ENCODE measurements at places on chromosomes 7 and 10. TPM values are rescaled to one million over a fixed set of nuclear protein-coding genes. Genes with fewer than 3 reads are reported as not detected.
A peak's percentile ranks its signal among the peaks of the same experiment; 100 is the strongest.

- no peak overlapping the region for H3K4me3 ChIP-seq
- DNase-seq: no peak
- H3K27ac ChIP-seq: no peak overlapping the region
- H3K4me1 ChIP-seq: peaks cover 15% of the 10 kb centered on the region
- no peaks in the 10 kb centered on the region for H3K27me3 ChIP-seq
These were observed 24.4 kb downstream of the IPMK start for GRCh38 chr10:58243269-58243668.

DNA sequence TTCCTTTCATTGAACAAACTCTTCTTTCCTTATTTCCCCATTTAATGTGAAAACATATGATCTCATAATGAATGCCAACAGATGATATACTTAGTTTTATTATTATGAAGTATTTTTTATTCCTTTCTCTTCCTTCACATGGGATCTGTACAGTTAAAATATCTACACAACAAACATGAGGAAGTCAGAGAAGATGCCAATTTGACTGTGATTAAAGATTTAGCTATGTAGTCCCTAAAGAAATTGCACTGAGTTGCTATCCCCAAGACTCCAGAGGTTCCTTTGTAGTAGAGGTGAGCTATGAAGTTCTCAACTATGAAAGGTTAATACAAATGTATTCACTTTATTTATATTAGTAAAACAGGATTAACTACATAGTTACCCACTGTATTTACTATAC lies 60.6 kb upstream of the LRRN3 start:
- DNase-seq: no peak
- H3K4me1 ChIP-seq: no peaks in the 10 kb centered on the region
- no peaks in the 10 kb centered on the region for H3K36me3 ChIP-seq
- no peak overlapping the region for H3K27ac ChIP-seq

DNA sequence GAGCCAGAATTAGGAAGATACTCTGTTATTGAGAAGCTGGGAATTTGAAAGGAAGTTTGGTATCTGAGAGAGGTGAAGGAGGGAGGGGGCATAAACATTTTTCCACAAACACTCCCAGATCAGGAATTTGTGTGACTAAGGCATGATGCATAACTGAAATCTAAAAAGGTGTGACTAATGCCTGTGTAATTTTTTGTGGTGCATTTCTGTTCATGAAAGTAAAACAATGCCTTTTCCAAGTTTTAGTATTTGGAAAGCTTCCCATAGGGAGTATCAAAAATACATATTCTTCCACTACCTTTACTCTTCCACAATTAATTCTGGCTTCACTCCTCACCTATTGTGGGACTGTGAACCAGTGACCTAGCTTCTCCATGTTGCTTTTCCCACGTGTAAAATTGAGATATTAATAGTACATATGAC lies 56.4 kb upstream of the CAV2 start:
- peak overlapping the region; percentile 97 for H3K27ac ChIP-seq
- DNase-seq: peak; percentile 97
- no peaks in the 10 kb centered on the region for H3K27me3 ChIP-seq

DNA sequence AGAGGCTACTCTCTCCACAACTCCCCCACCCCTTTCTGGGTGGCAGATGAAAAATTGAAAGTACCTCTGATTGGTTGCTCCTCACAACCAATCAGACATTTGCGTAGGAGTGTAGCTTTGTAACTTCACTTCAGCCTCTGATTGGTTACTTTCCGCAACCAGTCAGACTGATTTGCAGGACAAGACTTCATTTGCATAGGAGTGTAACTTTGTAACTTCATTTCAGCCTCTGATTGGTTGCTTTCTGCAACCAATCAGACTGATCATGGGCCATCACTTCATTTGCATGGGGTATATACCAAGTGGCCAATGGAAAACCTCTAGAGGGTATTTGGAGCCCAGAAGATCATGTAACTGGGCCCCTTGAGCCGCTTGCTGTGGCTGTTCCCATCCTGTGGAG lies 25.6 kb downstream of the CDNF start:
- no peaks in the 10 kb centered on the region for H3K4me1 ChIP-seq
- no peak overlapping the region for H3K4me3 ChIP-seq
- no peak overlapping the region for H3K27ac ChIP-seq
- DNase-seq: no peak
- H3K27me3 ChIP-seq: no peaks in the 10 kb centered on the region
- H3K36me3 ChIP-seq: no peaks in the 10 kb centered on the region

DNA sequence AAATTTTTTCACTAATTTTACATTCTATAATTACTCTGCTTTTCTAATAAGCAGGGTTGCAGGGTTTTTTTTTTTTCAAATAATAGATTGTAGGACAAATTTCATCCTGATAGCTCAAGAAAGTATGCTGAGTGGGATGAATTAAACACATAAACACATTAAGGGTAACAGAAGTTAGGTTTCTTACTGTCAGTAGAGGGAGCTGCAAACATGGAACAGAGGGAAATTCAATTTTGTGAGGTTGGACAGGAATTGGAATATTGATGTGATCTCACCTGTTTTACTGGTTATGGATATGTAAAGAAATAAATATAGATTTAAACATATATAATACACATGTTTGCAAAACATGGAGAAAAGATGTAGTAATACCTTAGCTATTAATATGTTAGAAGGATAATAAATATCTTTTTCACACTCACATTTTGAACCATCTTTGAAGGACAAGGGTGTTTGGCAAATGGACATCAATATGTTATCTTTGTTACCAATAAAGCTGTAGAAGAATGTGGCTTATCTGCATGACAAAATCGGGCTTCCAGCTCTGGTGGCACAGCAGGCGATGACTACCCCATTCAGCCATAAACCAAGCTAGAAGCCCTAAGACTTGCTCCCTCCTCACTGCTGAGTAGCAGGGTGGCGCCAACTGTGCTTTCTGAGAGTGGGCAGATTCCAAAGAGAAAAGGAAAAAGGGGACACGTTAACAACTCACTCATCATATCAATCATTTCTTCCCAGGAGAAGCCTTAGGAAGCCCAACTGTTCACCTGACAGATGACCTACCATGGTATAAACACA lies 1257.4 kb downstream of the GATA3 start:
- H3K27ac ChIP-seq: no peak overlapping the region
- DNase-seq: no peak
- no peak overlapping the region for H3K4me3 ChIP-seq
- H3K4me1 ChIP-seq: no peaks in the 10 kb centered on the region
- H3K36me3 ChIP-seq: no peaks in the 10 kb centered on the region

DNA sequence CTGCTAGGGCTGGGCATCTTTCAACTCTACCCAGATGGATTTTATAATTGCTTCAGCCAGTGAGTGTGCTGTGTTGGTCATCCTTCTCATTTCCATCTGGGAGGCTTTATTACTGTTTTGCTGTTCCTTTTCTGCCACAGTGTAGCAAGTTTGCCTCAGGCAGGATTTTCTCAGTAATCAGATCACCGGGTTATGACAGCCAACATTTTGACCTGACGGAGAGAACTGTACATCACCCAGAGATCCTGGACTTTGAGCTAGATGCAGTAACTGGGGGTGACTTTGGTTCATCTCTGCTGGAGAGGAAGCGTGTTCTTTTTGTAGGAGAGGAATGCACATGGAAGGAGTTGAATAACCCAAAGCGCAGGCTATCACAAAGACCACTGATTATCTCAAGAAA lies 111.8 kb upstream of the AGR3 start:
- peaks cover 16% of the 10 kb centered on the region for H3K4me1 ChIP-seq
- H3K36me3 ChIP-seq: no peaks in the 10 kb centered on the region
- no peak overlapping the region for H3K27ac ChIP-seq
- H3K27me3 ChIP-seq: no peaks in the 10 kb centered on the region
- no peak overlapping the region for H3K4me3 ChIP-seq
- DNase-seq: no peak

DNA sequence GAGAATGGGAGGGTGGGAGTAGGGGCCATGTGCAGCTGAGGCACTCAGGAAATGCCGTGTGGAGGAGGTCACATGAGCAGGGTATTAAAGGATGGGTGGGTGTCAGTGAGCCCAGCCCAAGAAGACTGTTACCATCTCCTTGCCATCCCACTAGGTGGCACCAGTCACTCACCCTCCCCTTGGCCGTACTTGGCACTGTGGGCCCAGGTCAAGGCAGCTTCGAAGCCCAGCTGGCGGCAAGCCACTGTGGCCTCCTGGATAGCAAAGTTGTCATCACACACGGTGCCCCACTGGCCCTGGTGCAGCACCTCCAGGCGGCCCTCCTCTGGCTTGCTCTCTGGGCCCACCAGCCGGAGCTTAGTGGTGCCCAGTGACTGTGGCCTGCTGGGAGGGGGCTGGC lies 5.4 kb downstream of the LOXL4 start:
- no peak overlapping the region for H3K4me3 ChIP-seq
- H3K27ac ChIP-seq: no peak overlapping the region
- H3K36me3 ChIP-seq: no peaks in the 10 kb centered on the region
- peaks cover 18% of the 10 kb centered on the region for H3K4me1 ChIP-seq
- H3K27me3 ChIP-seq: no peaks in the 10 kb centered on the region
- peak; percentile 42 for DNase-seq

The C10orf53 gene
- total RNA-seq: not detected

The INMT gene
- total RNA-seq: 0.32 TPM

All from HCT116 (cell line).